Osteoblast (primary cell): ENCODE measurements at places on chromosomes 1 and 21.

- no peak for DNase-seq
Observed at GRCh38 chr21:39696618-39697017, 48.4 kb upstream of the IGSF5 start.

DNA sequence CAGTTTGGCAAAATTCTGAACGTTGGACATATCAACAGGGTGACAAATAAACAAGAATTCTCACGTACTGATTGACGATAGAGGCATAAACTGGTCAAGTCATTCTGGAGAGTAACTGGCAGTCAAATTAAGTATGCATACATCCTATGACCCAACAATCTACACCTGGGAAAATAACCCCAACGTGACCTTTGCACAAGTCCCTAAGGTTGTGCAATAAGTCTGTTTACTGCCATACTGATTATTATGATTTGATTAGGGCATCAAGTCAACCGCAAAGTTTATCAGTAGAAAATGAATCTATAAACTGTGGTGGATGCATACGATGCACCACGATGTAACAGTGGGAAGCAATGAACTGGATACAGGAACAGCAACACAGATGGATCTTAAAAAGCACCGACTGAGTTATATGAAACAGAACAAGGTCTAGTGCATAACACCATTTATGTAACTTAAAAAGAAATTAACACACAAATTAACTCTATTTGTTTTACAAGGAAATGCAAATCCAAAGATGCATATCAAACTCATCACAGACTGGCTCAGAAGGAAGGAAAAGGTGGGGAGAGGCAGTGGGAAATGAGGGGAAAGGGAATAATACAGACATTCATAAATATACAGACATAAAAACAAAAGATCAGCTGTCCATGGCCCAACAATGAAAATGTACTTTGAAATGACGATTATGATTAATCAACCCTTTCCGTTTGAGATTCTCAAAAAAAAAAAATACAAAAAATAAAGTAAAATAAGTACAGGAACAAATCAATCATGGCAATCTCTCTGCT, 41.0 kb upstream of the SEC16B start:
- no peak for DNase-seq

DNA sequence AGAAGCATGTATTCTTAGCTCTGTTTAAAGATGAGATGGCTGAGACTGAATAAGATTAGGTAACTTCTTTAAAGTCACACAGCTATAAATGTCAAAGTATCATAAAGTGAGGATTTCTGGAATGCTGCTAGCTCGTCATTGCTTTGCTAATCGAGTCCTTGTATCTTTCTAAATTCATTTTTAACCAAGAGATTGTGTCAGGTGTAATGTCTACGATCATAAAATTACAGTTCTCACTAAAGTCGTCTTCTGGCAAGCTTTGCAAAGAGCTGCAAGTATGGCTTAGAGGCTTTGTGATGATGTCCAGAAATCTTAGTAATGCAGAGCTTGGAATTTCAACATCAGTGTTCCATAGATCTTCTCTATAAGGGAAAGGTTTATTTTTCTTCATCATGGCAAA, 569.8 kb downstream of the LMO4 start:
- no peak for DNase-seq

DNA sequence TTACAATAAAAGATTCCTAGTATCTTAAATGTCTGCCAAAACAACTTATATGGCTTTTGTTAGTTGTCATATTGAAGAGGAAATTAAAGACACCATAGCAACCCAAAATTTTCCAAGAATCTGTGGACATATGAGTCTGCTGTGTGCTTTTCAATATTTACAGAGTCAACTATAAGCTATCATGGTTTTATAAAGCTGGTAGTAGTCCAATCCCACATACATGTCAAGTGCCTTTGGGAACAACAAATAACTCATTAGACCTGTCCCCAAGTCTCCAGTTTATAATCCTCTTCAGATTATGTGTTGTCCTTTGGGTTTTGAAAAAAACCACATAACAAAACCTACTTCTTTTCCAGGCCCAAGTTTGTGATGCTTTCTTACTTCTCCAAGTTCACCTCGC, 293.8 kb upstream of the USP25 start:
- DNase-seq: no peak

GRCh38 chr1:218299416-218299815, 14.3 kb downstream of the RRP15 start:
- peak; percentile 27 for DNase-seq

DNA sequence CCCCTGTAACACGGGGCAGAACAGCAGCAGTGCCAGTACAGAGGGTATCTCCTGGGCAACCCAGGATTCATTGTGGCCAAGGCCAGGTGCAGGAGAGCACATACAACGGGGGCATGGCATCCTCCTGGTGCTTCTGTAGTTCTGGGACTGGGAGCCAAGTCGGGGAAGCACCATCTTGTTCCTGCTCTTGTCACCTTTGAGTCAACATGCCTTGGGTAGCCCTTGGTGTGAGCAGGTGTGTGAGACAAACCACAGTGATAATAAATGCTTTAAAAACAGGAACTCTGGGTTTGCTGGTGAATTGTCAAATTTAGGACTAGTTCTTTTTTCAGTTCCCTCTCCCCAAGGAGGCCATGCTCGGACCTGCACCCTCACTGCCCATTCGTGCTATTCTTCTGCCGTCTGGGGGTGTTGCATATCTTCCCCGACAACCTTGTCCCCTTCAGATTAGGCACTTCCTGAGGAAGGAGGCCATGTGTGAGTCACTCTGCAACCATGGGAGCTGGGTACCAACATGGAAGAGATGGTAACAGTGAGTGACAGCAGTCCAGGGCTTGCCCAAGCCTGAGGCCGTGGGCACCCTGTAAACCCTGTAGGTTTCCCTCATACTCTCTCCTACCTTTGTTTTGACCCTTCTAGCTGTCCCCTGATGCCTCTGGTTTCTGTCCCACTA, 150.2 kb downstream of the GRIK3 start:
- no peak for DNase-seq

GRCh38 chr1:117173691-117174090, 37.0 kb downstream of the VTCN1 start:
- DNase-seq: no peak

DNA sequence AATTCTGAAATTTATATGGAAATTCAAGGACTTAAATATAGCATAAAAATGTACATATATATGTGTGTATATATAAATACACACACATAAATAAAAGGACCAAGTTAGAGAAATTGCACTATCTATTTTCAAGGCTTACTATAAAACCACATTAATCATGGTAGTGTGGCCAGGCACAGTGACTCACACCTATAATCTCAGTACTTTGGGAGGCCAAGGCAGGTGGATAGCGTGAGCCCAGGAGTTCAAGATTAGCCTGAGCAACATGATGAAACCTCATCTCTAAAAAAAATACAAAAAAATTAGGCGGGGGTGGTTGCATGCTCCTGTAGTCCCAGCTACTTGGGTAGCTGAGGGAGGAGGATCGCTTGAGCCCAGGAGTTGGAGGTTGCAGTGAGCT, 171.4 kb upstream of the GORAB start:
- DNase-seq: no peak

DNA sequence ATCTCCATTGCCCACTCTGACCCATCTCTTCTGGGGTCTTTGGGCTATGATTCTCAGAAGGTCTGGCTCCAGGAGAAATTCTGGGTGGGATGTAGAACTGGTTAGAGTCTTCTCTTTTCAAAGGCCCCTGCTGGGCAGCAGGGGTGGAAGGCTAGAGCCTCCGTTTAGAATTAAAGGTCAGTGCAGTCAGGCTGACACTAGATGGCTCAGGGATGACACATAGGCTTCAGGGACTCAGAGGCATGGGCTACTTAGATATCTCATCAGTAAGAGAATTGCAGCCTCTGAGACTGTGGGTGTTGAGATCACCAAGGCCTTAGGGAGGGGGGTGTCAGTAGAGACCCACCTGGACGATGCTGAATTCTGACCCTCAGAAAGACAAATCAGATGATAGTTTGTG, 12.6 kb upstream of the PPM1J start:
- DNase-seq: peak; percentile 93

- DNase-seq: no peak
Observed at GRCh38 chr21:32094804-32095203, 184.0 kb downstream of the MIS18A start.

DNA sequence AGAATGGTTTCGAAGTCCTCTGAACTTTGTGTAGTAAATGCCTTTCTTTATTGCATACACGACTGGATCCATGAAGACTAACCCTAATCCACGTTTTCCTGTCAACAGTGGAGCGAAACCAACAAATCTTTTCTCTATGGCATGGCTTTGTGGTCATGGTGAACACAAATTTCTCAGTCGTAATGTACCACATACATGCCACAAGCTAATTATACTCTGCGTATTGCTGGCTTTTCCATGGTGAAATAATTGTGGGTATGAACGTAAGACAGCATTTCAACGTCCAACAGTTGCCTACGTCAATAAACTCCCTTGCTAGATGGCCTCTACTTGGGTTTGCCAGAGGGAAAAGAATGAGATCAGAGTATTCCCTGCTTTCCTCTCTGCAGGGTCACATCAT, 27.5 kb downstream of the INTS7 start:
- no peak for DNase-seq

- no peak for DNase-seq
Observed at GRCh38 chr21:27831816-27832569, 865.1 kb upstream of the ADAMTS5 start.

DNA sequence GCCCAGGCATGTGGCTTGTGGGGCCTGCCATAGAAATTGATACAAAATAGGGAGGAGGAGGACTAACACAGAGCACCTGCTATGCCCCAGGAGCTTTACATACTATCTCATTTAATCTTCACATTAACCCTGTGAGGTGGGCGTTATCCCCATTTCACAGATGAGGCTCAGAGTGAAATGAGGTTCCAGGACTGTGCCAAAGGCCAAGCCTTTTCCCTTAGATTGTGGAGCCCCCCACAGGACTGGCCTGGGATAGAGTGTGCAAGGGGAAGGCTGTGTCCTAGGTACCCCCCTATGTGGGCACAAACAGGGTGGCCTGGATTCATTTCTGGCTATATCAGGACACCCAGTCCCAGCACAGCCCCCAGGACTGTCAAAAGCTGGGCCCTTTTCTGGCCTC, 2.2 kb upstream of the DDOST start:
- peak; percentile 78 for DNase-seq

- no peak for DNase-seq
Observed at GRCh38 chr1:64775113-64775512, 30.2 kb downstream of the RAVER2 start.

DNA sequence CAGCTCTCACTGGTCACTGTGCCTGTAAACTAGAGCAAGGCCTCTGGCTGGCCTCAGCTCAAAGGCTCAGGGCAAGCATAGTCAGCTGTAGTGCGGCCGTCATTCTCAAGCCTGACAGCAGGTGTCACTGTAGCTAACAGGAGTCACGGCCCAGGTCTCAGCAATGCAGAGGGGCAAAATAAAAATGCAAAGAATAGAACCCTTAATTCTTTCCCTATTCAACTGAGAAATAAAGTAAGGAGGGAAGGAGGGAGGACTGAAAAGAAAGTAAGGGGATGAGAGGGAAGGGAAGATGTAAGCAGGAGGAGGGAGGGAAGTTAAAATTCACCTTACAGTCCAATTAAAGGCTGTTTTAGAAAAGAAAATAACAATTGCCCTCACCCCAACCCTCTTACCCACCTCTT, 106.1 kb downstream of the KIAA0319L start:
- DNase-seq: peak; percentile 85

DNA sequence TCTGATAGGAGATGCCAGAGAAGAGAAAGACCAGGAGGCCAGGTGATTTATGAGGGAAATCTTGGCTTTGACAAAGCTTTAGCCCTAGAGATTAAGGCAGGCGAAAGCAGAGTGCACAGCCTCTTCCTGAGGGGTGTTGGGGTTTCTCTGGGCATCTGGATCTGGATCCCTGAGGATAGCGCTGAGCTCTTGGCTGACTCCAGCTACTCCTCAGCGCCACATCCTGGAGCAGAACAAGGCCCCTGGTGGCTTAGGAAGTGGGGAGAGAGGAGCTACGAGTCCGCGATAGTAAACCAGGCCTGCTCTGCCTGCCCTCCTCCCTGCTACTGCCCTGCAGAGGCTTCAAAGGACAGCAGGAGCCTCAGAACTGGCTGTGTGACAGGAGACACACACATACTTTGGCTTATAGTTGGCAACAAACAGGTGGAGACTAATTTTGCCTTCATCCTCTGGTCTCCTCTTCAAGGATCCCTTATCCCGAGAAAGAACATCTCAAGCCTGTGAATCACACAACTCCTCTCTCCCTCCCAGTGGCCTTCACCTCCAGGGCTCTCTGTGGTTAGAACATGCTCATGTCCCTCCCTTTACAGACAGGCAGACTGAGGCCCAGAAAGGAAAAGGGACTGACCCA, 66.9 kb downstream of the TRABD2B start:
- peak; percentile 32 for DNase-seq

- DNase-seq: no peak
Observed at GRCh38 chr1:228866468-228866867, 131.2 kb downstream of the RHOU start.

- DNase-seq: no peak
Observed at GRCh38 chr1:37650721-37651120, 16.0 kb upstream of the RSPO1 start.

- DNase-seq: no peak
Observed at GRCh38 chr1:174040387-174040786, 18.2 kb upstream of the RC3H1 start.

GRCh38 chr1:225737161-225737560, 40.5 kb upstream of the SRP9 start:
- peak; percentile 79 for DNase-seq

GRCh38 chr1:235670157-235670776, 20.7 kb upstream of the GNG4 start:
- no peak for DNase-seq

GRCh38 chr1:103525114-103525606, 339 bp upstream of the RNPC3 start:
- DNase-seq: no peak

DNA sequence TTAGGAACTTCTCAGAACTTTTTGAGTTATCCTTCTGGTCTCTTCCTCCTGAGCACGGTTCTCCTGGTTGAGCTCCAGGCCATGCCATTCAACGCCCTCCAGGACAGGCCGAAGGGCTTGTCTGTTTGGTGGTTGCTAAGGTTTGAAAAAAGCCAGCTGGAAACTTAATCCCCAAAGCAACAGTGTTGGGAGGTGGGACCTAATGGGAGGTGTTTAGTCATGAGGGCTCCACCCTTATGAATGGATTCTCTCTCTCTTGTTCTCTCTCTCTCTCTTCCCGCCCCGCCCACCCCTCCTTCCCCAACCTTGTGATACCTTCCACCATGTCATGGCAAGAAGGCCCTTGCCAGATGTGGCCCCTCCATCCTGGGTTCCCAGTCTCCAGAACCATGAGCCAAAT, 829 bp downstream of the KCNE1 start:
- DNase-seq: no peak

DNA sequence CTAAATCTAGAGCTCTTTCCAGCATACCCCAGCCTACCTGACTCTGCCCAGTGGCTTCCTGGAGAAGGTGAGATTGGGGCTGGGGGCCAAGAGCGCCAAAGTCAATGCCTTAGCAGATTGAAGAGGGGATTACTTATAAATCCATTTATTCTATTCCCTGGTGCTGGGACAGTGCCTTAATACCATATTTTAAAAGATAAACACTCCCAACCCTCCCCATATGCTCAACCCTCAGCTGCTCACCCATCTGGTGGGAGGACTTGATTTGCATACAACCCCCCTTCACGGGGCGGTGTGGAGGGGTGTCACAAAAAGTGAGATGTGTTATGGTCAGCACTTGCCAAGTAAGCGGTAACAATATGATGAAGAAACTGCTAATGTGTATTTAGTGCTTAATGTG, 3.2 kb upstream of the DISP3 start:
- no peak for DNase-seq

- DNase-seq: no peak
Observed at GRCh38 chr1:33446590-33446989, 15.7 kb upstream of the PHC2 start.

- no peak for DNase-seq
Observed at GRCh38 chr1:187010571-187011309, 182.0 kb downstream of the PLA2G4A start.

GRCh38 chr1:25731148-25731547, 68.8 kb upstream of the SELENON start:
- DNase-seq: no peak
